ENCODE measurements at places on chromosomes 6 and 20.

- no peak for DNase-seq
Measured at GRCh38 chr6:7528565-7528964, 12.9 kb upstream of the DSP start.

DNA sequence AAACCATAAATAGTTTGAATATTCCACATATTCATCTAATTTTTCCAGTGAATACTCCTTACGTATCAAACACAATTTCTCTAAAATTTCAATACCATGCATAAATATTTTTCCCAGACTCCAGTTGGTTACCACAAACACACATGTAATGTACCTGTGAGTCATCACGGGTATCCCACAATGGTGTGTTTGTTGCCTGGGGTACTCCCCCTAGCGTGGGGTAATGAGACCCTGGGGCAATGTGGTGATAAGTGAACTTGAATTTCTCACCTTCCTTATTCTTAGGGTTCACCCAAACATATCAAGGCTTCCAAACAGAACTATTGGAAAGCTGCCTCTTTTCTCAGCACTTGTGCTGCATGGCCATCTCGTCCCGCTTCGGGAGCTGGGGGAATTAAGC, 51.0 kb downstream of the STX7 start:
- no peak for DNase-seq

- DNase-seq = no peak
Measured at GRCh38 chr6:159494586-159494972, 198.5 kb downstream of the SOD2 start.

DNA sequence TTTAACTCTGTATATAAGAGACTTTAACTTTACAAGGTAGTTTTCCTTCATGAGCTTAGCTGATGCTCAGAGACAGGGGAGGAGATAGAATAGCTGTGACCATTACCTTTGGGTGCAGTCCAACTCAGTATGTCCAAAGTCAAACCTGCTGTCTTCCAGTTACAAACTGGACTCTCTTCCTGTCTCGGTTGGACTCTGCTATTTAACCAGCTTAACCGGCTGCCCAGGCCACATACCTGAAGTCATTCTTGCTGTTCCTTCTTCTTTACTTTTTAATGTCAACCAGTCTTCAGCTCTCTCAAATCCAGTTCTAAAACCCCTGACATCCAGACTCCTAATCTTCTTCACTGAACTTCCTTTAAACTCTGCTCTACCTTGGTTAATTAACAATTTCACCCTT, 138.3 kb upstream of the TSHZ2 start:
- no peak for DNase-seq

DNA sequence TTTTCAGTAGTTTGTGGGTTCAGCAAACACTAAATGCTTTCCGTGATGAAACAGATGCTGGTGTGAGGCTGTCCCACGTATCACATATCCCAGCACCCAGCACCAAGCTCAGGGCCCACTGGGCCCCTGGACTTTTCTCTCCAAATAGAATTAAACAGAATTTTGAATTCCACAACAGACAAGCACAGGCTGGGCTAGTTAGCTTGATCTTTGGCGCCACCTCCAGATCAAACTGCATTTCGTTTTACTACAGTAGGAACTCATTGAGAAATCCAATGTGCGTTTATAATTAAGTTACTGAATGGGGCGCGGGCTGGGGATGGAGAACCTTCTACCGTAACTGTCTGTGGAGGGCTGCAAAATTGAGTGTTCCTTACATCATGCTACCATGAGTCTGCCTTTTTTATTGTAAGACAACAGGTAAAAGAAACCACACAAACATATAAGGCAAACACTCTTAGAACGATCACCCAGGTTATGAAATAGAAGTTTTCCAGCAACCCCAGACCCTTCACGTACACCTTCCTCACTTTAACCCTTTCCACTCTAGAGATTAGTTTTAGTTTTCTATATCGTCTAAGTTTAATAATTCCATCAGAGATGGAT, 107.8 kb downstream of the ZFP64 start:
- no peak for DNase-seq

GRCh38 chr6:157853902-157854502, 31.0 kb downstream of the SNX9 start:
- no peak for DNase-seq

- DNase-seq = no peak
Measured at GRCh38 chr6:23535101-23535500, 590.9 kb upstream of the NRSN1 start.

- DNase-seq = no peak
Measured at GRCh38 chr6:31813465-31813849, 1.6 kb downstream of the HSPA1L start.

- DNase-seq = no peak
Measured at GRCh38 chr6:88709819-88710246, 253.6 kb downstream of the RNGTT start.

- DNase-seq = no peak
Measured at GRCh38 chr6:115821798-115822197, 238.9 kb downstream of the FRK start.

GRCh38 chr20:8318965-8319625, 187.0 kb downstream of the PLCB1 start:
- no peak for DNase-seq

- no peak for DNase-seq
Measured at GRCh38 chr20:24341781-24342180, 127.6 kb upstream of the SYNDIG1 start.

- DNase-seq = no peak
Measured at GRCh38 chr6:97586344-97586743, 303.3 kb upstream of the MMS22L start.

DNA sequence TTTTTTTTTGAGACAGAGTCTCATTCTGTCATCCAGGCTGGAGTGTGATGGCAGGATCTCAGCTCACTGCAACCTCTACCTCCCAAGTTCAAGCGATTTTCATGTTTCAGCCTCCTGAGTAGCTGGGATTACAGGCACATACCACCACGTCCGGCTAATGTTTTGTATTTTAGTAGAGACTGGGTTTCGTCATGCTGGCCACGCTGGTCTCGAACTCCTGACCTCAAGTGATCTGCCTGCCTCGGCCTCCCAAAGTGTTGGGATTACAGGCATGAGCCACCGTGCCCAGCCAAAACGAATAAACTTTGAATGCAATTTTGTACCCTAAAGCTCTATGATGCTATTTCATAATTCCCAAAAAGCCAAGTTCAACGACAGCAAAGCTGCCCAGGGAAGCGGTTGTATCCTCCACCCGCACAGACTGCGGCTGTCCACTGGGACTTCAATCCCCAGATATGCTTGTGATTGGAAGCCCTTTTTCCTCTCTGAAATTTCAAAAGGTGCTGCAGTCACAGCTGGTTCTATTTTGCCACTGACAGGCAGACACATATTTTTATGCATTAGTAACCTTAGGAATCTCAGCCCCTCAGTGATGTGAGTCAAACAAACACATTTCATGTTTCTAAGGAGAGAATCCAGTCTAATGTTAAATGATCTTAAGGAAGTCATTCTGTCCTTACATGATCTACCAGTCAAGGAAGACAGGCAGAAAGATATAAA, 8.7 kb upstream of the RAMACL start:
- DNase-seq = no peak
